Stimulated activated CD8-positive, alpha-beta memory T cell treated with anti-CD3 and anti-CD28 coated beads, Interleukin-4, amount 100 ng/mL, for 24 hours (primary cell): ENCODE measurements at places on chromosomes 11 and 22.

DNA sequence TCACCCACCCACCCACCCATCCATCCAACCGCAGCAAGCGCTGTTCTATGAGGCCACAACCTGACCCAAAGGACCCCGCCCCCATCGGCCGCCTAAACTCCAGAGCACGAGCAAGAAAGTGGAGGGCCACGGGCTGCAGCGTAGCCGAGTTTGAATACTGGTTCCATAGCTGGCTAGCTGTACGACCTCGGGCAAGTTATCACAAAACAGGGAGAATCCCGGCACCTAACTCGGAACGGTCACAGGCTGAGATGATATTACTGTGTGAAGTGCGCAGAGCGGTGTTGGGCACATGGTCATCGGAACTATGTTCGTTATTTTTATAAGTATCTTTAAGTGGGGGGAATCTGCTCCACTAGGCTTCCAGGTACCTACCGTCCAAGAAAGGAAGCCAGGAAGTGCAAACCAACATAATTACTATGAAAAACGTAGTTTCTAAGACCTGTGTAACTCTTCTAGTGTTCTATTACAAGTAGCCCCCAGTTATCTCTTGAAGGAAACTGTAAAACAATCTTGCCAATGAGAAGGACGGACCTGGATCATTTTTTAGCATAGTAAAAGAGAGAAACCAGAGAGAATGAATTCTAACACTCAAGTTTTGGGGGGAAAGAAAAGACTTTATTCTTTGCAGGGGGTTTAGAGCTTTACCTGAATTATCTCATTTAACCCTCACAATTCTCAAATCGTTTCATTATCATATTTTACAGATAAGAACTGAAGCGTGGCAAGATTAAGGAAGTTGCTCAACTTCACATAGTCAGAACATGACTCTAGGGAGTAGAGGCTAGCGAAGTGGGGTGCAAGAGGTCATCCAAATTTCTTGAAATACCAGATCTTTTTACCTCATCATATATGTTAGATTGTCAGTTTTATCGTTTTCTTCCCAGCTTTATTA lies 663 bp upstream of the BUD13 start:
- no peak for DNase-seq

GRCh38 chr11:68127714-68128681 lies 6.8 kb upstream of the CHKA start:
- no peak for DNase-seq

- DNase-seq: no peak
These were observed 484.9 kb downstream of the NTM start for GRCh38 chr11:131855320-131855719.

GRCh38 chr22:47331750-47332149 lies 569.3 kb downstream of the TBC1D22A start:
- no peak for DNase-seq

- DNase-seq: peak; percentile 39
These were observed 13.8 kb upstream of the SLC39A13 start for GRCh38 chr11:47394322-47395222.

GRCh38 chr11:102391549-102392237 lies 44.7 kb downstream of the BIRC2 start:
- DNase-seq: no peak

- no peak for DNase-seq
These were observed 12.2 kb downstream of the MOV10L1 start for GRCh38 chr22:50101870-50102565.

DNA sequence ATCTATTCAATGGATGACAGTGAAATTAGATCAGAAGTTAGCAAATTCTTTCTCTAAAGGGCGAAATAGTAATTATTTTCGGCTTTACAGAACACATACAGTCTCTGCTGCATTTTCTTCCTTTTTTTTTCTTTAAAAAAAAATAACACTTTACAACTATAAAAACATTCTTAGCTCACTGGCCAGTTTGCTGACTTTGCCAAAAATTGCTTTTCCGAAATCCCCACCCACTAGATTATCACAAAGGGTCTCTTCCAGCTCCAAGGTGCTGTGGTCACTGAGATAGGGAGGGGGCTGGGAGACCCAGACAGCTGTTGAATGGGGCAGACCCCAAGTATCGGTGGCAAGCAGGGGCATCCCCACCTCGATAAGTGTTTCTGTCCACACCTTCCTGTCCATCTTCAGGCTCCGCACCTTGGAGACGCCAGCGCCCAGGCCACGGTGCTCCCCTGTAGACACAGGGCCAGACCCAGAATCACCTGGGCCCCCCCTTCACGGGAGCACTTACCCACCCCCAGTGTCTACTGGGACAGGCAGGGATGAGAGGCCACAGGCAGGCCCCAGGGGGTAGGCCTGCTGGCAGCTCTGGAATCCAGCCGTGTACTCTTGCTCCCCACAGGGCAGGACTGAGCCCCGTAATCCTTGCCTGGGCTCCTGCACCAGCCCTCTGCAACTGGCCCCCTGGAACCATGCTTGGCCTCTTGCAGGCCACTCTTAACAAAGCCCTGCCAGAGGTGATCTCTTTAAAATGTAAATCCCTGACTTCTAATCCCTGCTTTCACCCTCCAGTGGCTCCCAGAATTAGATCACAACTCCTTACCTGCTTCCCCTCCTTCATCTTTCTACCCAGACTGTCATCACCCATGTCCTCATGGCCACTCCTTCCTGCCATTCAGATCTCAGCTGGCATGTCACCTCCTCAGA lies 31.5 kb upstream of the PDE2A start:
- no peak for DNase-seq

DNA sequence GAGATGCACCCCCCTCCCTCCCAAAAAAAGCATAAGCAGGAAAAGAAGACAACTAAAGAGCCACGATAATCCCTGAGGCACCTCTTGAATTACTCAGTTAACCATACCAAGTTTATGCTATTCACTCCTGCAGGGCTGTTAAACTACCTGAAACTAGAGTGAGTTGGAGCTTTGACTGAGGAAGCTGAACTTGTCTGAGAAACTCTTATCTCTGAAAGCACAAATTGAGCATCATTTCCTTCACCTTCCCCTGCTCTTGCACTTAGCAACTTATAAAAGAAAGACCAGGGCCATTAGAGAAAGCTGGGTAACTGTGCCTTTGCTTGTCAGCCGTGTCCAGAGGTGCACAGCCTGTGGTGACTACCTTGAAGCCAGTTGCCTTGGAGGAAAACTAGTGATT lies 745.6 kb downstream of the NELL1 start:
- DNase-seq: no peak

DNA sequence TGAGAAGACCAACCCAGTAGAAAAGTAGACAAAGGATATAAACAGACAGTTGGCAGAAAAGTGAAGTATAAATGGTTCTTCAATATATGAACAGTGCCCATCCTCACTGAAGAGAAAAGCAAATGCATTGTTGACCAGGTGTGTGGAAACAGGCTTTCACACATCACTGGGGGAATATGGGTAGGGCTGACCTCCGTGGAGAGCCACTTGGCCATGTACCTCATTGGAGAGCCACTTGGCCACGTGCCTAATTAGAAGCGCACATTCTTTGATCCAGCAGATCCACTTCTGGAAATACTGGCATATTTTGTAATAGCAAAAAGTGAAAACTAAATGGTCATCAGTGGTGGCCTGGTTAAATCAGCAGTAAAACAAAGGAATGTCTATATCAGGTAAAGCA lies 43.2 kb downstream of the PPP6R3 start:
- DNase-seq: no peak

DNA sequence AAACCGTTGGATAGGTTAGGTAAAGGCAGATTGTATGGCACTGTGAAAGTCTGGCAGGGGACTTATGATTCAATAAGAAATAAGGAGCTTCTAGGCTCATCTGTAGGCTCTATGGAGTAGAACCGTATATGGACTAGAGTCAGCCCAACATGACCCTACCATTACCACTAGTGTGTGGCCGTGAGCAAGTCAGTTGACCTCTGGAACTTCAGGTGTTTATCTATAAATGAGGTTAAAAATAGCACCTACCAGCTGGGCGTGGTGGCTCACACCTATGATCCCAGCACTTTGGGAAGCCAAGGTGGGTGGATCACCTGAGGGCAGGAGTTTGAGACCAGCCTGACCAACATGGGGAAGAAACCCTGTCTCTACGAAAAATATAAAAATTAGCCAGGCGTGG lies 4.4 kb downstream of the HINFP start:
- DNase-seq: no peak

DNA sequence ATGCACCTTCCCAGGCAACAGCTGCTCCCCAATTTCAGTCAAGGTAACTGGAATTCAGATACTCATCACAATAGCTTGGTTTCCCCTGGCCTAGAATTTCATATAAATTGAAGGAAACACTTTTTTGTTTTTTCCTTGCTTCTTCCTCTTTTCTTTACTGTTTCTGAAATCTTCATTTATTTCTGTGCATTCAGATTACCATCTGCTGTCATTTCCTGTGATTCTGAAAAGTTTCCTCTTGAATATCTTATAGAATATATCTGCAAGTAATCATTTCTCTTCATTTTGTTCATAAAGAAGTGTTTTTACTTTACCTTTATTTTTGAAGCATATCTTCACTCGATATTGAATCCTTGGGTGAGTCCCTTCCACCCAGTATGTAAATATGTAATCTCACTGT lies 85.3 kb downstream of the GAB4 start:
- DNase-seq: no peak

DNA sequence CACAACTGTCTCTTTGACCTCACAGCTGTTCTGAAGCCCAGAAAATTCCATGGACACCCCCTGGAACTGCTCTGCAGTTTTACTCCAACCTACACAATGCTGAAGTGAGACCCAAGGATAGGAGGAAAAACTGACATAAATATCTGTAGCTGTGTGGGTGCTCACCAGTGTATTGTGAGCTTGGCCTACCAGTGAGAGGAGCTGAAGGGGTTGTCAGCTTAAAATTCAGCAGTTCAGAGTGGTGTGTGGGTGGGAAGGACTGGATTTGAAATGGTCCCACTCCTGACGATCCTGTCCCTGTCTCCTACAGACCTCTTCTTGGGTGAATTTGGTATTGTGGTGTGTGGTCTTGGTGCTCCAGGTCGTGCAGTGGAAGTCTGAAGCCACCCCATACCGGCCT lies 2.2 kb downstream of the TMEM223 start:
- no peak for DNase-seq
